ENCODE measurements at places on chromosomes 4 and X.

GRCh38 chr4:15755321-15756155 is 22.6 kb upstream of the CD38 start:
- peak; percentile 72 for DNase-seq

DNA sequence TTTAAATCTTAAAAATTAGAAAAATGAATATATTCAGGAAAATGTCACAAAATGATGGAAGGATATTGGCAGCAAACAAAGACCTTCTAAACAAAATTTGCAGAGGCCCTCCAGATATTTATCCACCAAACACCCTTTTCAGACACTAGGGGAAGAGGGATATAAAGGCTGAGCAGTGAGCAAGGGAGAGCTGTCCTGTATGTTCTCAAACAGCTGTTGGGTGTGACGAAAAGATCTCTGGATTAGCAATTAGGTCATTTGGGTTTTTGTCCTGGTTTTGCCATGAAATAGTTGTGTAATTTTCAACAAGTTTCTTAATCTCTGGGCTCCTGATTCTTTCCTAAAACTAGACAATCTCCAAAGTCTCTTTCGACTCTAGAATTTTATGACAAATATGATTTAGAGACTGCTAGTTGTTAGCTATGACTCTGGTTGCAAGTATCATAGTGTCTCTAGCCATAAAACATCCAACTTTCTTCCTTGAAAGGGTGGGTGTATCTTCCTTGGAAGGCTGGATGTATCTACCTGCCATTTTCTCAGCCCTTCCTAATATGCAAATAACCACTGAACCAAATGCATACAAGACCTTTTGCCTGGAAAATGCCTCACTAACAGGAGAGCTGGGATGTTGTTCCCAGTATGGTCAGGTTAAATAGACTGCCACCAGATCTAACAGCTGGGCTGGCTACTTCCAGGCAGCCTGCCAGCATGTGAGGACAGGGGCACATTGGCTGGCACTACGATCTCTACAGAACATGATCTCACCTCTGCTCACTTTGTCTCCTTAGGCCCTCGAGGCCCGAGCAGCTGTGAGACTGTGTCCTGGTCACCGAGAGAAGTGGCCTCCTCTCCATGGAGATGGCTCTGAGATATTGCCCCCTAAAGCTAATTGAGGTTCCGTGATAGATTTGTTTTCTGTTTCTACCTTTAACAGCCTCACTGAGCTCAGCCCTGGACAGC is 225.5 kb upstream of the JADE1 start:
- peak; percentile 27 for DNase-seq

DNA sequence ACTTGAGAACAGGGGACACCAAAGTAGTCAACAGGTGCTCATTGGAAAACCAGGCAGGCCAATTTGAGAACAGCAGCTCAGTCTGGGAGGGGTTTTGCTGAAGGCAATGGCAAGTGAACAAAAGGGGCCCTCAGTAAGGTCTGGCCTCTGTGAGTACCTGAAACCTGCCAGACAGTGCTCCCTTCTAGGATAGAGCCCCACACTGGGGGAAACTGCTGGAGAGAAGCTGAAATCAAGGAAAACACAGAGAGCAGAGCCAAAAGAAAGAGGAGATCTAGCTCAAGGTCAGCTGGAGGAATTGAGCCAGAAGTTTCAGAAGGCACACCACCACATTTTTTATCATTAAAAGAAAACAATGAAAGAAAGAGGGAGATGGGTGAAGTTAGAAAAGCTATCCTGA is 28.2 kb downstream of the PNMA6E start:
- no peak for DNase-seq

DNA sequence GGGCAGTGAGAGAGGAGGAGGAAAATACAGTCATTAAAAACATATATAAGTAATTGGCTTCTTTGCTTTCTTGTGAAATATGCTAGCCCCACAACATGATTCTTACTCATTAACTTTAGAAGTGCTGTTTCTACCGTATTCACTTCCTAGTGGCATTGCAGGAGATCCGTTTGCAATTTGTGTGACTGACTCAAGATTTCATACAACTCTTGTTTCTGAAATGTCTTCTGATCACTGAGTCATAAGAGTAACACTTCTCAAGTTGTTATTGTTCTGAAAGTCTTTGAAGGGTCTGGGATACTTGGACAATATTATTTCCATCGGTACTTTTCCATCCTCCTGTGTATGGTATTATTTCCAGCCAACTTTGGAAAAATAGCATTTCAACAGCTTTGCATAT is 310.8 kb downstream of the PACRGL start:
- DNase-seq: no peak

Data from GM23248 (cell line).